Brain (organoid and tissue), 16 donors: ENCODE measurements at places on chromosomes 1 and 21. TPM values are rescaled to one million over a fixed set of nuclear protein-coding genes. Genes with fewer than 3 reads are reported as not detected.

DNA sequence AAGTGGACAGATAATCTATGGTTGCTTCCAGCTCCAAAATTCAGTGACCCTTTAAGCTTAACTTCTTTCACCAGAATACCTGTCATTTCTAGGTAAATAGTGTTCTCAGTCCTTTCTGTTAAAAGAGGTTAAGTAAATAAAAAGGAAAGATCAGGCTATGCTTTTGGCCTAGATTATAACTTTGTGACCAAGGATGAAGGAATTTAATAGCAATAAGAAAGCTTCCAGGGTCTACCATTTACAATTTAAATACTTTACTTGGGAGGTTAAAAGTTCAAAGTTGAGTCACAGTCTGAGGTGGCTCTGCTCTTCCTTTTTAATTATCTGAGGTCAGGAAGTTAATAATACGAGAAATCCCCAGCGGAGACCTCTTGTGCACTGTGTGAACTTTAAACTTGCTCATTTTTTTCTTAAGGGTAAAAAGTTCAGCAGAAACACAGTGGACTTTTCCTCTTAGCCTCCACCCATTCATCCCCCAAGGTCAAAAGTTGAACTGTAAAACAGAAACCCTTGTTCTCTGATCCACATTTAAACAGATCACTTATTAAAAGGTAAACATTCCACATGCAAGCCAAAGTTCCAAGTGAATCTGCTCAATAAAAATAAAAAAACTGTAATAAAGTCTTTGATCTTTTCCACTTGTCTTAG is 187.1 kb downstream of the NRIP1 start:
- no peak for DNase-seq

DNA sequence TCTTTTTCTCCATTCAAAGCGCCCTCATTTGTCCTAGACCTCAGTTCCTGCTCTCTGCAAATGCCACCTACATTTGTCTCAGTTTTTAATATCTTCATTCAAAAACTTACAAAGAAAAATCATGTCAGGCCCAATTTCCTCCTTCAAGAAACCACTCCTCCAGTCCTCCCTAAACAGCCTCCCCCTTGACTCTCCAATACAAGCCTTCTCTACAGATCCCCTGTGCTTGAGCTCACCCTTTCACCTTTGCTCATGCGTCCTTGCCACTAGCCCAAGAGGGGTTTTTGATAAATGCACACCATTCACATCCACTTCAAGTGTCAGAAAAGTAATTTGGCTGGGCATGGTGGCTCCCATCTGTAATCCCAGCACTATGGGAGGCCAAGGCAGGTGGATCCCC is 140.6 kb downstream of the RERE start:
- no peak for DNase-seq

GRCh38 chr1:97092824-97093223 is 371.2 kb downstream of the PTBP2 start:
- DNase-seq = no peak

The ADAM30 gene
- polyA plus RNA-seq = not detected

The SHE gene
- polyA plus RNA-seq = 1.6 TPM

The FMN2 gene
- polyA plus RNA-seq = 40.2 TPM

The ATXN7L2 gene
- polyA plus RNA-seq = 9.2 TPM

The F3 gene
- 13.9 TPM for polyA plus RNA-seq
